Substantia nigra (tissue), 51 donors: ENCODE measurements at places on chromosomes 3 and 15.

DNA sequence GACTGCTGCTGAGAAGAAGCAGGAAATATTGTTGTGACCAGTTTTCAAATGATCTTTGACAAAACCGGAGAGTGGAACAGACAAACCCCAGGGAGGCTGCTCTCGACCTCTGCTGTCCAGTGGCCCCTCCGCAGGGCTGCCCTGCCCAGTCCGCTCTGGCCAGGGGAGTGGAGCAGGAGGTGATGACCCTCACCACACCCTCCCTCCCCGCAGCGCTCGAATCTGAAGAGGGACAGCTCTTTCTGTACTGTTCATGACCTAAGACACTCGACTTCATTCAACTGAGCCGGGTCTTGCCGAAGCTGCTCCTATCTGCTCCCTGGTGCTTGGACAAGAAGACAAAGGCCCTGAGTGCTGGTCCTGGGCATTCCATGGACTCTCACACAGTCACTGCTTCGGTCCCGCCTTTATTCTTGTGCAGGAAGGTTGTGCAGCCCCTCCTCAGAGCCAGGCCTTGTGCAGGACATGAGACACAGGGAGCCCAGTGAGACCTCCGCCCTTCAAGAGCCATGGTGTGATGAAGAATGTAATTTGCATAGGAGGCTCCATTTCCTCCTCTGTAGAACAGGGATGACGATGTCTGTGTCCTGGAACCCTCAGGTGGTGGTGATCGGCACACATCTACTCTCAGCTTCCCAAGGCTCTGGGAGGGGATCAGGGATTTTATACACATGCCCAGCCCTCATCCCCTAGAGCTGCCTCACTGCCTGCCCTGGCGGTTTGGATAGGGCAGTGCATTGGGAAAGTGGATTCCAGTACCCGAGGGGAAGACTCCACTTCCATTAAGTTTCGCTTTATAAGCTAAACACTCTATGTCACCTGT, 97.1 kb upstream of the PRR20G start:
- no peak for DNase-seq

DNA sequence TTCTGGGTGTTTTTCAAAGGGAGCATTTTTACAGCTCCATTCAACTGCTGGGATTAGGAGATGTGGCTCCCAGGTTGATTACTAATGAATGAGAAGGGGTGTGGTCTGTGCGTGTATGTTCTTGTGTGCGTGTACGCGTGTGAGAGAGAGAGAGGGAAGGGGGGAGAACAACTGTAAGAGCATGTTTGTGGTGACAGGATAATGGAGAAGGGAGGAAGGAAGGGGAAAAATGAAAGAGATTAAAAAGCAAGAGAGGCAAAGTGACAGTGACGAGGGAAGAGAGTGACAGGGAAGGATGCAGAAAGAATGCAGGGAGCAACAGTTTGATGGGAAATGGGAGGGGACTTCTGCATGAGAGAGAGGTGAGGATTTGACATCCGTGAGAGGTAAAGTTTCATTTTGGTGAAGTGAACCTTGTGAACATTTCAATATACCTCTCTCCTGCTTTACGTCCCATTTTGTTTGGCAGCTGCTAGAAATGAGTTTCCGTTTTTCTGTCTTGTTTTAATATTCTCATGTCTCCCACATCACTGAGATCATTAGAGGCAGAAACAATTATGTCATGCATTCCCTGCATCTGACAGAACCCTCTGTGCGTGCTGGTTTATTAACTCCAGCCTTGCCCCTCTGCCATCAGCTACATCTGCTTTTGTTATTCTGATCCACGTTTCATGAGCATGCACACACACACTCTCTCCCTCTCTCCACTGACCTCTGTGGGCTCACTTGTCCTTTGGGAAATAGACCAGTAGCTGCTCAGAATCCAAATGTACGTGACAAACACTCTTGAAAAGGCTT, 161.6 kb downstream of the GAP43 start:
- DNase-seq, result no peak

DNA sequence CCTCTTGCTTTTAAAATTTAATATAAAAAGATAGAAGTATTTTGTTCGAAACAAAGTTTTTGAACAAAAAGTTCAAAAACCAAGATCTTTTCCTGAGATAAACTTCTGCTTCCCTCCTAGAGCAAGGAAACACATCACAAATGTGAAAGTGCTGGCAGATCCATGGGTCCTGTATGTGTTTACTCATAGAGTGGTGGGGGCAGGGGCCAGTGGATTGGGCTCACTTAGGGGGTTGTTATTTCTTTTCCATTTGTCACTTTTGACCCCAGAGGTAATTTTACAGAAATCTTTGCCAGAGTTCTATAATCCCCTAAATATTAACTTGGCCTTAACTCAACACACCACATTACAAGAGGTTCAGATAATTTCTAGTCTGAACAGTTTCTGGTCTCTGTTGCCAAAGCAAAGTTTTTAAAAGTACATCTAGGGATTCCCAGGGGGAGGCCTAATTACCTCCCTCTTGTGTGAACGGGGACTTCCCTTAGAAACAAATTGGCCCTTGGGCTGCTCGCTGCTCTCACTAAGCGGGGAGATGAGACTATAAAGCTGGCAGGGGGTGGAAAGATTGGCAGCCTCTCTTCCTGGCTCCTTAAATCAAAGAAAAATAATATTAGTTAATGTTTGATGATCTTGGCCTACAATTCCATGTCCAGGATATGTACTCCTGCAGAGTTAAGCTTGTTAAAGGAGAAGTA, 66.8 kb upstream of the PTX3 start:
- no peak for DNase-seq

DNA sequence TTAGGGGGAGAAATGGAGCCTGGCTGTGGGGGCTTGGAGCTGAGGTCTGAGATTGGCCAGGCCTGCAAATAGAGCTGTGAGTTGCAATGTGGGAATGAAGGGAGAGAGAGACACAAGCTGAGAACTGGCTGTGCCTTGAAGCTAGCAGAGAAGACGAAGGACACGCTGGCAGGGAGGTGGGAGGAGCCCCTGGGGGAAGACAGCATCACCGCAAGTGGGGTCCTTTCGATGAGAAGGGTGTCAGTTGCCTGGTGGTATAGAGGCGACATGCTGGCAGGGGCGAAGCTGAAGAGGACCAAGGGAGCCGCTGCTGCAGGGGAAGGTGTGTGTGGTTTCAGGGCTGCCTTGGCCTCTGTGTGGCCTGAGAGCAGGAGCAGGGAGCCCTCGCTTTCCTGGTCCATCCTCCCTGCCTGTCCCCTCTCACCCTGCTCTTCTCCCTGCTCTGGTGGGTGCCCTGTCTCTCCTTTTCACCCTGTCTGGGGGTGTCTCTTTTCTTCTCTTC, 5.5 kb downstream of the RHCG start:
- DNase-seq, result no peak

GRCh38 chr3:123447749-123448517, 957 bp downstream of the ADCY5 start:
- DNase-seq, result no peak
